ENCODE measurements at places on chromosomes 3 and 15.

- DNase-seq: no peak
Observed at GRCh38 chr3:42012935-42013690, 51.2 kb upstream of the ULK4 start.

DNA sequence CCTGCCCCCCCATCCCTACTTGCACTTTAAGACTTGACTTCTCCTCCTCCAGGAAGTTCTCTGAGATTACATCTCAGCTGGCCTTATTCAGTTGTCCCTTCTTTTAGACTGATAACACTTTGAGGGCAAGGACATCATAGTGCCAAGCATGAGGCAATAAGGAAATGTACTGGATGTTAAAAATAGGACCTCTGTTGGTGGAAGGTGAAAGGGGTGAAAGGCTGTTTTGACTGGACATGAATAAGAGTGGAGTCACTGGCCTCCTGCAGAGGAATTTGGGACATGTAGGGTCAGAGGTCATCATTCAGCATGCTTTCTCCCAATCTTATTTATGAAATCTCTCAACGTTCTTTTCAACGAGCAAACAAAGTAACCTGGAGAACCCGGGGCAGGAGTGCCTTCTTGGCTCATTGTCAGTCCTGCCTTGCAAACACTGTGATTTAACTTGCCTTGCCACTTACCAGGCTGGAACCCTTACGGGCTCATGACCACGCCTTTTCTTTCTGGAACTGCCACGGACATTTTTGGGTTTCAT is 38.6 kb downstream of the TRIM71 start:
- no peak for DNase-seq

GRCh38 chr3:61646851-61647525 is 85.6 kb downstream of the PTPRG start:
- DNase-seq: no peak

DNA sequence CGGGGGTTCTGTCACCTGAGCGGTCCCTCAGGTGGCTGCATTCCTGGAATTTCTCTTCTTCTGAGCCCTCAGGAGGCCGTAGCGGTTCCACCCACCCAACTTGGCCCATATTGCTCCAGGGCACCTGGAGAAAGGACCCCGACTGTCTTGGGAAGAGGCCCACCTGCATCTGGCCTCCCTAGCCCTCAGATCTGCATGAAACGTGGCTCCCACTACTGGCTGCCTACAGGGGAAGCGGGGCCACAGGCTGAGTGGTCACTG is 9.9 kb upstream of the ANPEP start:
- no peak for DNase-seq

DNA sequence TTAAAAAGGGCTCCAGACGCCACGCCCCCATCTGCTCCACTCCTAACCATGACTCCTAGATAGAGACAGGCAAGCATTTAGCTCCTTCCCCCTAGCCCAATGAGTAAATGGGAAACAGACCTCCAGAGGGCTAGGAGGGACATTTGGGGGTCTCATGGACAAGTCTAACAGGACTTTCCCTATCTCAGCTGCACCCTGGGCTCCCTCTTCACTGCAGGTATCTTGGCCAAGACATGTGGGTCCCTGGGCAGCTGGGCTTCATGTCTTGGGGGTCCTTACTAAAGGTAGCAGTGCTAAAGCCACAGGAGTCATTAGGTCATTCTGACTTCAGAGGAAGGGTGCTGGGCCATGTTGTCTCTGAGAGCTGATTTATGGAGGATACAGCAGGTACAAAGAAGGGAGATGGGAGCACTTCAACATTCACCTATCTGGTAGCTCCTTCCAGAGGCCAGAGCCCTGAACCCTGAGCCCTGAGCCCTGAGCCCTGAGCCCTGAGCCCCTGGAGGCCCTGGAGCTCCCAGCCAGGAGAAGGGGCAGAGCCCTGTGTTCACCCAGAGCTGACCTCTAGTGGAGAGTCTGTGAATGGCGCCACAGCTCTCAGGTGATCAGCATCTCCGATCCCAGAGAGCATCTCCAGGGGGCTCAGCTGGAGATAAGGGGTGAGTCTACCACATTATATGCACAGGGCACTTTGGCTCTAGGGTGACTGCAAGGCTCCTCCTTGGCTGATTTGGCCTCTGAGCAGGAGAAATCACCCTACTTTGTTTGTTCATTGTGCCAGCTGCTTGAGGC is 40.1 kb upstream of the EPHB1 start:
- DNase-seq: no peak

GRCh38 chr3:103511891-103512290 is 1077.1 kb downstream of the ZPLD1 start:
- no peak for DNase-seq

- DNase-seq: no peak
Observed at GRCh38 chr15:86384186-86384585, 304.5 kb downstream of the AGBL1 start.

DNA sequence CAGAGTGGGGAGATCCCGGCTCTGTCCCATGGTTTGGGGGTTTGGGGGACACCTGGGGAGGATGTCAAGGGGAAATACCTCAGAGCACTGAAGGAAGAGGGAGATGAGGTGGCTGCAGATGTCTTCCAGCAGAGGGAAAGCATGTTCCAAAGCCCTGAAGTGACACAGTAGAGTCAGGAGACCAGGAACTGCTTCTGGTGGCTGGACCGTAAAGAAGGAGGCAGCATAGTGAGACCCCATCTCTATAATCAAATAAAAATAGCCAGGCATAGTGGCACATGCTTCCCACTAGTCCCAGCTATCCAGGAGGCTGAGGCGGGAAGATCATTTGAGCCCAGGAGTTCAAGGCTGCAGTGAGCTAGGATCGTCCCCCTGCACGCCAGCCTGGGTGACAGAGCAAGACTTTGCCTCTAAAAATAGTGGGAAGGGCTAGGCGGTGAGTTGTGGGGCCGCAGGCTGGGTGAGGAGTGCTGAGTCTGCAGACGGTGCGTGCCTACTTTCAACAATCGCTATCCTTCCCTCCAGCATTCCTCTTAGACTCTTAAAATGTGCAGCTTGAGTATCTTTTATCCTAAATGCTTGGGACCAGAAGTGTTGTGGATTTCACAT is 26.2 kb downstream of the HES1 start:
- DNase-seq: no peak

DNA sequence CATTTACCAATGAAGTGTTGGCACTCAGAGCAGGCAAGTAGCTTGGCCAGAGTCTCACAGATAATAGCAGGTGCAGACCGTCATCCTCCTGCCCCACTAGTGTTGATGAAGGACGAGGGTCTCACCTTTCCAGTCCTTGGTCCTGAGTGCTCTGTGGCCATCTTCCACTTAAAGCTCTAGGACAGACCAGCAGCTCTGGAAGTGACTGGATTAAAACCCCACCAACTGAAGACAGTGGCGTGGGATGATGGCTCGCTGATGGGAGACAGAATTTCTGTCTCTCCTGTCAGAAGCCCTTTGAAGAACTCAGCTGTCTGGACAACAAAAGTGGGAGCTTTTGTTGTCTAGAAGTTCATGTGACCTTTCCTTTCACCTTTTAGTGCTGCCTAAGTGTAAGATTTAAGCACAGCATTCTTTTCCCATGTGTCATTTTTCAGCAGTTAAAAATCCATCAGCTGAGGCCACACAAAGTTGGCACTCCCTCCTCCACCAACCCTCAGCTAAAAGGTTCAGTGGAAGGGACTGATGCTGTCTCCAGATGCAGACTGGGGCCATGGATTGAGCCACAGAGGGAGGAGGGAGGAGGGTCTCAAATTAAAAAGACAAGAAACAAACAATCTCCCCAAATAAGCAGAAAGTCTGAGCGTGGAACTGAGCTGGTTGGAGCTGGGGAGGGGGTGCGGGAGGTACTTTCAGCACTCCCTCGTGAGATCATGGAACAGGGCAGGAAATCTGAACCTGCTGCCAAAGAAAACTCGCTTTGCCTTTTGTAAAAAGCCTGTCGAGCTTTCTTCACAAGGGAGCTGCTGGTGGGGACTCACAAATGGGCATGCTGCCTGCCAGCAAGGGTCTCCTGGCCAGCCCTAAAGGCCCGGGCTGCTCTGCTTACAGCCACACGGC is 148.5 kb upstream of the CTDSPL start:
- no peak for DNase-seq
